NCI-H1436 treated with DMSO at 0.1 percent for 48 hours (cell line): ENCODE measurements at places on chromosomes 4 and X.

GRCh38 chr4:127604949-127605709, 27.6 kb upstream of the INTU start:
- DNase-seq: no peak

- DNase-seq: no peak
Measured at GRCh38 chr4:81790477-81790876, 318.8 kb upstream of the RASGEF1B start.

- no peak for DNase-seq
Measured at GRCh38 chr4:89140168-89140759, 28.9 kb downstream of the TIGD2 start.

DNA sequence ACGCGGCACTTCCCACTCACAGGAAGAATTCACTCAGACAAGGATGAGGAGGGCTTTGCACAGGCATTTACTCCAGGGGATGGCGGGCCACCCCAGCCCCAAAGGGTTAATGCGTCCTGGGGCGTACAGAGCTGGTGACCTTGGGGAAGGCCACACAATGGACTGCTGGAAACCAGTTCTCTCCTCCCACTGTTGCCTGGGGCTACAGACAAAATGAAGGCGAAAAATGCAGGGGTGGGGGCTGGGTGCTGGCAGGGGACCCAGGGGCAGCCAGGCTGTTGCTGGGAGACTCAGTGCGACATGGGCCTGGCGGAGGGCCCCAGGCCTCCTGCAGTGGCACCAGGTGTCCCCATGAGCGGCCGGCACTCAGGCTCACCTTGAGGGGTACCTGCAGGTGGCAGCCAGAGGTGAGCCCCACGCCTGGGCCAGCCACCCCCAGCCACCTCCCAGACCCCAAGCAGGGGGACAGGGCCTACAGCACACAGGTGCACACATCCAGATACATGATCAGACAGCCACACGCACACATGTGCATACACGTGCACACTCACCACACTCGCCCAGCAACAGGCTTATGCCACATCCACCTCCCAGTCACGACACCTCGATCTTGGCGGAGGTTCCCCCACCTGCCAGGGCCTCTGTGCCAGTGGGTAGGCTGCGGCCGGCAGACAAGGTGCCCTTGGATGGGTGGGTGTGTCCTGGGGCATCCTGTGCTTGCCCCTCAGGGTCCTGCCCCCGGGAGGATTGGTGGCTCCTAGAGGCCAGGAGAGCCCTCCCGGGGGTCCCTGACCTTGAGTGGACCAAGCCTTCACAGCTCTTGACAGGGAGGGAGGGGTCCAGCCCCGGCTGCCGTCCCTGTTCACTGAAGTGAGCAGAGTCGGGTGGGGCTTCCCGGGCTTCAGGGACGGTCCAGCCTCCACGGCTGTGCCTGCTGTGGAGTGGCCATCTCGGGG, 13.1 kb downstream of the NAT8L start:
- DNase-seq: no peak

- no peak for DNase-seq
Measured at GRCh38 chrX:153959649-153960048, 12.0 kb downstream of the HCFC1 start.

GRCh38 chr4:1910643-1911042, 39.5 kb downstream of the NSD2 start:
- DNase-seq: peak; percentile 3

- no peak for DNase-seq
Measured at GRCh38 chrX:35444671-35445355, 353.3 kb upstream of the MAGEB16 start.

DNA sequence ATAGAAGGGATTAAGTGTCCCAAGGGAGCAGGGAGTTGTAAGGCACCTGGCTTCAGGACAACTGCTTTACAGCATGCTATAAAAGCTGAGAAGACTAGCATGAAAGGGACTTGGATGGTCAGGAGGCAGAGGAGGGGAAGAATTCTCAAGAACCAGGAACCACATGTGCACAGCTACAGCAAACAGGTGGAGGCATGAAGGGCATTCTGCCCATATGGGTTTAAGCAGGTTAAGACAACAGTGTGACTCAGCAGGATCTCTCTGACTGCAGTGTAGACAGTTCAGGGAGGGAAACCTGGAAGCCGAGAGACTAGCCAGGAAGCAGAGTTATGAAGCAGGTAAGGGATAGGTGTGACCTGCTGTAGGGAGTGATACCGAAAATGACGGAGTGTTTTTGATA, 117.0 kb downstream of the DHRSX start:
- DNase-seq: no peak

- no peak for DNase-seq
Measured at GRCh38 chrX:4876268-4876667, 1162.8 kb upstream of the PRKX start.

GRCh38 chr4:109065006-109065405, 237.5 kb downstream of the COL25A1 start:
- no peak for DNase-seq

GRCh38 chr4:163988865-163989264, 494.4 kb downstream of the TMA16 start:
- peak; percentile 79 for DNase-seq

DNA sequence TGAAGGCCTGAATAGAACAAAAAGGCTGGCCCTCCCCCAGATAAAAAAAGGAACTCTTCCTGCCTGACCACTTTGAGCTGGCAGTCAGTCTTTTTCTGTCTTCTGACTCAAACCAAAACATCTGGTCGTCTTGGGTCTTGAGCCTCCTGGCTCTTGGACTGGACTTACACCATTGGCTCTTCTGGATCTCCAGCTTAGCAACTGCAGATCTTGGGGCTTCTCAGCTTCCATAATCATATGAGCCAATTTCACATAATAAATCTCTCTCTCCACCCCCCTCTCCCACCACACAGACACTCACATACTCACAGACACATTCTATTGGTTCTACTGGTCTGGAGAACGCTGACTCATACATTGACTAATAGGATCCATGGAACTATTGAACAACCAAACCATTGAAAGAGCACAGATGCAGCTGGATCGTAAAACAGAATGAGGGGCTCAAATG, 15.6 kb upstream of the CWH43 start:
- no peak for DNase-seq

GRCh38 chrX:38465686-38466085, 95.7 kb upstream of the TSPAN7 start:
- DNase-seq: no peak

DNA sequence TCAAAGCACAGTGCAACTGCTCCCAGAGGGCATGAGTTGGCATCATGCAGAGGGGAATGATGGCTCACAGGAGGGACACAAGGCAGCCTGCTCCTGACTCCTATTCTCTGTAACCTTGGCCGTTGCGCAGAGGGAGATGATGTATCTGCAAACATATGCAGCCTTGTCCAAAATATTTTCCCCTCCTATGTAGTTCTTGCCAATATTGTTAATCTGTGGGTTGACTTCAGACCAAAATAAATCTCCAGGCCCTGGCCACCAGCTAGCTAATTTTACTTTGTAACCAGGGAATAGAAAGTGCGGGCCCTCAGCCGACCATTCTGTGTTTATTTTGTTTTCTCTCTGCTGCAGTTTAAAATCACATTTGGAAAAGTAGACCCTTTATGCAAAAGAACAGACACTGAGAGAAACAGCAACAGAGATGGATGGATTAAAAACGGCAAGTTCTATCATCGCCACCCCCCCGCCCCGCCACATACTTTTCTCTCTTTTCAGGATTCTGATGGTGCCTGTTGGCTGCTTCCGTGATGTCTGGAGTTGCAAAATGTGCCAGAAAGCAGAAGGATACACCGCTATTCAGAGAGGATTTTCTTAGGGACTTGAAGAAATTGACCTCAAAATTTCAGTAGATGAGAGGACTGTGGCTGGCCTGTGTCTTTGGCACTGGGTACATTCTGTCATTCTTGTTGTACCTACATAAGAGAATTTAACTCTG, 185.3 kb upstream of the BCOR start:
- no peak for DNase-seq

- no peak for DNase-seq
Measured at GRCh38 chrX:119734897-119735339, 23.5 kb upstream of the SOWAHD start.

DNA sequence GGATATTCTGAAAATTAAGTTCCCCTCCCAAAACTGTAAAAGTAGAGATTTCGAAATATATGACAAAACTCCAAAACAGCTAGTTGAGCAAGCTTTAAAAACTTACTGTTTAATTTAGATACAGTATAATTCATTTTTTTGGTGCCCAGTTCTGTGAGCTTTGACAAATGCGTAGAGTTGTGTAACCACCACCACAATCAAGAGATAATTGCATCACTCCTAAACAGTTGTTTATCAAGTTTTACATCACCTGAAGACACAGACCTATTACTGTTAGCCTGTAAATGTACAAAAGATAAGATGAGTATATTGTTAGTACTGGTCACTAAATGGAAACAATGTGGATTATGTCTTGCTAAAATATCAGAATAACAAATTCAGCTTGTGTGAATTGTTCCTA, 62.3 kb downstream of the ALG13 start:
- DNase-seq: no peak

- DNase-seq: no peak
Measured at GRCh38 chr4:107777890-107778289, 46.8 kb upstream of the SGMS2 start.

DNA sequence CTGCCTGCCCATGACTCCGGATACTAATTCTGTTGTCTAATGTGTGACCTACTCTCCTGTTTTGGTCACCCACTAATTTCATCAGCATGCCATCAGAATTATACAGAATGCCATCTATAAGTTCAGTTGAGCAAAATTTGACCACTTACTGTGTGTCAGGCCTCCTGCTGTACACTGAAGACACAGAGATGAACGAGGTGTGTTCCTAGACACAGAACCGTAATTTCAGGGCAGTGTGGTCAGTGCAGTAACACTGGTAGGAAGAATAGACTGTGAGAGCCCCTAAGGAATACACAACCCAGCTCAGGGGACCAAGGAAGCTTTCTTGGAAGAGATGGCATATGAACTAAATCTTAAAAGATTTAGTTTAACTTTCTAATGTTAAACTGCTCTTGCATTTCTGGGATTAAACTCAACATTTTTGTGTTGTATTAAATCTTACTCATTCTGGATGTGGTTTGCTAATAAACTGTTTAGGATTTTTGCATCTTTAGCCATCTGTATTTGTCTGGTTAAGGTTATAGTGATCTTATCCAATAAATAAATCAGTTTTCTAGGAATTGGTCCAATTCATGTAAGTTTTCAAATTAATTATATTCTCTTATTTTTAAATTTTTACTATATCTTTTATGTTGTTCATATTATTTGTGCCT, 34.3 kb downstream of the KANTR start:
- no peak for DNase-seq

DNA sequence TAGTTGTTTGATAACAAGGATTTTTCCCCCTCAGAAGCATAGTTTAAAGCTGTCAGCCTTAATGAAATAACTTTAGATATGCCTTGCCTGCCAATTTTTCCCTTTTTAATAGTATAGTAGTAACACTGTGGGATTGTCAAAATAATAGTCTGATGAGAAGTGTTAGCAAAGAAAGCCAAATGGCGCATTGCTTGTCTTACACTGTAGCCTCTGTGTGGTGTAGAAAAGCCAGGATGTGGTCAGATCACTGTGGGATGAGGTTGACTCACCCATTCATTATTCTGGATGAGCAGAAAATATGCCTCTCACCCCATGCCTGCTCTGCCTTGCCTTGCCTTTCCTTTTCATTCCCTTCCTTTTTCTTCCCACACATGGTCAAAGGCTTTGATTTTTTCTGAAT, 257.8 kb upstream of the NRK start:
- DNase-seq: no peak
